ENCODE measurements at places on chromosomes 13 and 19.

- no peak for DNase-seq
These were observed 24.0 kb downstream of the RNF6 start for GRCh38 chr13:26198116-26198515.

DNA sequence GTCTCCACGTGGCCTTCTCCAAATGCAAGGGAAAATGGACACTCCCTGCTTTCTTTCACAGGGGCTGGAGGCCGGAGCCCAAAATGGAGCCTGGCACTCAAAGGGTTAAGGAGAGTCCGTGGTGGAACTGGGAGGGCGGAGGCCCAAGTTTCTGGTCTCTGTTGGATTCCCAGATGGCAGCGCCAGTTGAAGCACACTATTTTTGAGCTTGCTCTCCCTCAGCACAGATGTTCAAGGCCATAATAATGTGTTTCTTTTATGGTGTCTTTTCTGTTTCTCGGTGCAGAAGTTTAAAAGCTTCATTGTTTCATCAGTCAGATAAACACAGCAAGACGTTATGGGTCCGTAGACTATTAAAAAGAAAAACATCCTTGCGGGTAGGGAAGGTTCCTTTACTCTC, 67.6 kb downstream of the TNFRSF19 start:
- DNase-seq, result no peak

GRCh38 chr13:107266657-107267056, 698.7 kb upstream of the ARGLU1 start:
- DNase-seq, result no peak

DNA sequence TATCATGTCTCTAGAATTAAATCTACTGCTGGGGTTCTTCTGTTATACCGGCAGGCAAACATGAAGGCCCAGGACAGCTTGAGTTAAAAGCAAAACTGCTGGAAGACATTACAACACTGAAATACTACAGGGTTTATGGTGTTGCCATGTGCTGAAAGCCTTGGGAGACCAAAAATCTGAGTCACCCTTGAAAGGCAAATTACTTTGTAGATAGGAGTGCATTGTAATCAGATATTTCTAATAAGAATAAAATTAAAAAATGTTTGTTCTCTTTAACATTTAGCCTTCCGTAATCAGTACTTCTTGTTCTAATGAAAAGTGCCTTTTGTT, 181.3 kb downstream of the PCDH9 start:
- DNase-seq, result no peak

GRCh38 chr19:3801412-3802096, 15.4 kb upstream of the MATK start:
- no peak for DNase-seq

DNA sequence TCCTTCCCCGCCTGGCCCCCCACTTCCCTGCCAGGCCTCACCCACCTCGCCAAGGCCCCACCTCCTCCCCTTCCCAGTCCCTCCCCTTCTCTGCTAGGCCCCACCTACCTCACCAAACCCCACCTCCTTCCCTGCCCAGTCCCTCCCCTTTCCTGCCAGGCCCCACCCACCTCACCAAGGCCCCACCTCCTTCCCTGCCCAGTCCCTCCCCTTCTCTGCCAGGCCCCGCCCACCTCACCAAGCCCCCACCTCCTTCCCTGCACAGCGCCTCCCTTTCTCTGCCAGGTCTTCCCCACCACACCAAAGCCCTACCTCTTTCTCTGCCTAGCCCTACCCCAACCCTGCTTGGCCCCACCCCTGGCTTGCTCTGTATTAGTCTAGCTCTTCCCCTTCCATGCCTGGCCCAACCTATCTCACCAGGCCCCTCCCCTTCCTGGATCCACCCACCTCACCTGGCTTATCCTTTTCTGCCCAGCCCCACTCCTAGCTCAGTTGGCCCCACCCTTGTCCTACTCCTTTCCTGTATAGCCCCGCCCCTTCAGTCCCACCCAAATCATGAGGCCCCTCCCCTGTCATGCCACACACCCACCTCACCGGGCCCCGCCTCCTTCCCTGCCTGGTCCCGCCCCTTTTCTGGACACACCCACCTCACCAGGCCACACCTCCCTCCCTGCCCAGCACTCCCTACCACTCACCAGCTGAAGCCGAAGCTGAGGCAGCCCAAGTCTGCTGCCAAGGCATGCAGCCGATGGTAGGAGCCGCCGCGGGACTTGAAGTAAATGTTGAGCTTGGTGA, 16.2 kb downstream of the CERS1 start:
- DNase-seq, result no peak

- no peak for DNase-seq
These were observed 122.5 kb downstream of the STK24 start for GRCh38 chr13:98454389-98454881.

GRCh38 chr13:21364916-21365315, 94.2 kb downstream of the ZDHHC20 start:
- no peak for DNase-seq

DNA sequence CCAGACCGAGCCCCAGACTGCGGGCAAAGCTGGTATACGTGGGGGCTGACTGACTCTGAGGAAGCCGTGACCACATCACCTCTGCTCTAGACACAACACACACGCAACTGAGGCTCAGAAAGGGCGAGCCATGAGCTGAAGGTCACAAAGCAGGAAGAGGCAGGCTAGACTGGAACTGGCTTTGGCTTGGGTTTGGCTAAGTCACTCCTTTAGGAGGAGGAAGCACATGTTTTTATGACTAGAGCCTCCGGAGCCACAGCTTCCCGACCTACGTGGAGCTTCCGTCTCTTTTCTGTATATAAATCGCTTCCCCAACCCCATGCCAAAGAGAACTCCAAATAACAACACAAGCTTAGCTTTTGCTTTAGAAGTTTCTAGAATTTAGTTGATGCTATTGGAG, 48.0 kb downstream of the RFX2 start:
- DNase-seq, result peak; percentile 73

DNA sequence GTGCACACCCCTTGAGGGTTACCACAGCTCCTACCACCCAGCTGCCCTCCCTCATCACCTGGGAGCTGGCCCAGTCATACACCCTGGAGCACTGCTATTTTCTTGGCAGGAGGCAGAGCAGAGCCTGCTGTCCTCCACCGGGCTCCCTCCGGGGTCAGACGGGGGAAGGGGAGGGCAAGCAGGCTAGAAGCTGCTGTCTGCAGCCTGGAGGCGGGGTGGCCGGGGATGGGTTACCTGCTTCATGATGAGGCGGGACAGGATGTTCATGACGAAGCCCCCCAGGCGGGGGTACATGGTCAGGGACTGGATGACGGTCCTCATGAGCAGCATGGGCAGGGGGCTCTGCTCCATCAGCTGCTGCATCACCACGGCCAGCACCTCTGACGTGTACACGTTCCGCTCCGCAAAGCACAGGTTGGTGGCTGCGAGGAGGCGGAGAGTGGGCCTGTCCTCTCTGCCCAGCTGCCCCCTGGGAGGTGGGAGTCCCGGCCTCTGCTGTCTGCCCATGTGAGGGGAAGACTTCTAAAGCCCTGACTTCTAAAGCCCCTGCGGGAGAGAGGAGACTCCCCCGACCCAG, 2.7 kb upstream of the RSPH6A start:
- no peak for DNase-seq

GRCh38 chr13:106507560-106508274, 27.7 kb downstream of the EFNB2 start:
- DNase-seq, result no peak

GRCh38 chr13:80196756-80197155, 144.2 kb downstream of the SPRY2 start:
- DNase-seq, result no peak

GRCh38 chr19:7348587-7349230, at the start of gene ARHGEF18:
ARHGEF18 (plus strand) TSS chr19:7348937; CDS start chr19:7362891, 13,954 bp downstream.
- no peak for DNase-seq

DNA sequence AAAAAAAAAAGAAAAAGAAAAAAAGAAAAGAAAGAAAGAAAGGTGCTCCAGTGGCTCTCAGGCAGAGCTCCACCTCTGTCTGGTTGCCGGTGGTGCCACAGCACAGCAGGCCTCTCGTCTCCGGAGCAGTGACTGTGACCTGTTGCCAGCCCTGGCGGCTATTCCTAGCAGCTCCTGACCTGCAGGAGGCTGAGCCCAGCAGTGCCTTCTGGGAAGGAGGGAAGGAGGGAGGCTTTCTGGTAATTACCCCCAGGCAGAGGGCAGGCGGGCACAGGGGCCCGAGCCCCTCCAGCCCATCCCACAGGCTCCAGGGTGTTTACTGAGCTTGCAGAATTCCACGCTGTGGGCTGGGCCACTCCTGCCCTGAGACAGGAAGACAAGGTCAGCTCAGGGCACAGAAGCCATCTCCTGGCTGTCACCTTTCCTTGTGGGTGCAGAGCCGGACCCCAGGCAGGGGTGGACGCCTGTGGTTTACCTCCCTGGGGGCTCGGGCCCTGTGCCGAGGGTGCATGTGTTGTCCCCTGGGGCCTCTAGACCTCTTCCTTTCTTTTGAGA, 77.9 kb downstream of the GNG7 start:
- no peak for DNase-seq

GRCh38 chr19:39190768-39191167, 6.0 kb upstream of the NCCRP1 start:
- DNase-seq, result no peak

GRCh38 chr13:47211106-47211505, 314.3 kb upstream of the HTR2A start:
- DNase-seq, result no peak

- no peak for DNase-seq
These were observed 73.0 kb downstream of the IPO5 start for GRCh38 chr13:98026457-98026857.

DNA sequence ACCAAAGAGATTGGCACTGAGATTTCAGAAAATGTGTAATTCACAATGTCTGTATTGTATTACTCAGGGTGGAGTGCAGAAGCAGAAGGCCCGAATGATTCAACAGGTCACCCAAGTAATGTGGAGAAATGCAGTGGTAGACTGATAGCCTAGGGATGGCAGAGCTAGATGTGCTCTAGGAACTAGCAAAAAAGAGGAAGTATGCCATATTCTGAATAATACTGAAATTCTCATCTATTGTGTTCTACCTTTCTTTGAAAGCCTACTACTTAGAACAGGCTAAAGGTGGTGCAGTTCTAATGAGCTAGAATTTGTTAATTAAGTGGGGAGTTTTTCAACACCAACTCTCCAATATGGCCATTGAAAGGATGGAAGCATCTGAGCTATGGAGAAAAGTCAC, 1449.8 kb upstream of the MIR17HG start:
- DNase-seq, result no peak

DNA sequence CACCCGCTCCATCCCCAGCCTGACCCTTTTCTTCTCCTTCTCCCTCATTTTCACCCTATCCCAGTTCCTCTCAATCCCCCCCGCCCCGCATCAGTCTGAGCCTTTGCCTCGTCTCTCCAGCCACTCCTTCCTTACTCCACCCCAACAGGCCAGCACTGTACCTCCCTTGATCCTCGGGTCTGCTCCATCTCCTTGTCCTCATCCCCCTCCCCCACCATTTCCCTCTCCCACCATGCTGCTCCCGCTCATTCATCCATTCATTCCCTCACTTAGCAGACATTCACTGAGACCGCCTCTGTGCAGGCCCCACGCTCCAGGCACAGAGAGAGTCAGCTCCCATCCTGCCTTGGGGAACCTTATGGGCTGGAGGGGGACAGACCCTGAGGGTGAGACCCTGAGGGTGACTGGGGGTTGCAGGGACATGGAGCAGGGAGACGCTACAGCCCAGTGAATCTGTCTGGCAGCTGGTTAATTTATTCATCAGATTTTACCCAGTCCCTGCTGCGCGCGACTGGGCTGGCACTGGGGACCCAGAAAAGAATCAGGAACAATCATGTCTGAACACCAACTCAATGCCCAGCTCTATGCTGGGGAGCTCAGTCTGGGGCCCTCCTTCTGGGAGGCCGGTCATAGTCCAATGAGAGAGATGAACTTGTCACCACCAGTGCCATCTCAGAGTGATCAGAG, 881 bp downstream of the ARHGAP33 start:
- DNase-seq, result no peak

GRCh38 chr13:76799696-76800095, 86.5 kb downstream of the KCTD12 start:
- no peak for DNase-seq

- no peak for DNase-seq
These were observed 147.5 kb downstream of the VWA8 start for GRCh38 chr13:41813426-41813825.

DNA sequence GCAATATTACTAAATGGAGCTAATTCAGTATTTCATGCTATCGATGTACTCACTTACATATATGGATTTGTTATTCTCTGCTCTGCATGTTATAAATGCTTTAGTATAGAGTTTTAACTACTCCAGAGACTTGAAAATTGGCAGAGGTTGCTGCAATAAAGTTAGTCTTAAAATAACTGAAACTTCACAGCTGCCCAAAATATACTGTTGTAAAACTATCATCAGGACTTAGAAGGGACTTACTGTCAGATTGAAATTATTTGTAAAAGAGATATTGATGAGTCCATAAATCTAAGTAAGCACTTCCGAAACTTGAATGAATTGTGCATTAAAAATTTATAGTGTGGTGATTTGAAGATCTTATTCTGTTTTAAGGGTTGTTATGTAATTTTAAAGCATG, 1178.2 kb upstream of the PCDH20 start:
- DNase-seq, result no peak

DNA sequence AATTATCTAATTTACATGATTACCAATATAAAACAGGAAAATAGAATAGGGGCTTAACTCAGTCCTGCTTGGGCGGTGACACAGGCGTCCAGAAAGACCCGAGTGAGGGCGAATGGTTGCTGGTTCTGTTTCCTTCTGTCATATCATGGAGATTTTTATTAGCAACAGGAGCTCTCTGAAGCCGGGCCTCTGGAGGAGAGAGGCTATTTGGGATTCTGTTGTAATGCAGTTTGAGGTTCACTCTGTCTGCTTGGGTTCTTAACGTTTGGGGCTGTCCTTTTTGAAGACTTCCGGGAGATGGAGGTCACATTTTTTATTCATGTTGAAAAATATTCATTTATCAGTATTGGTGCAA, 115.7 kb upstream of the ZNF536 start:
- no peak for DNase-seq

DNA sequence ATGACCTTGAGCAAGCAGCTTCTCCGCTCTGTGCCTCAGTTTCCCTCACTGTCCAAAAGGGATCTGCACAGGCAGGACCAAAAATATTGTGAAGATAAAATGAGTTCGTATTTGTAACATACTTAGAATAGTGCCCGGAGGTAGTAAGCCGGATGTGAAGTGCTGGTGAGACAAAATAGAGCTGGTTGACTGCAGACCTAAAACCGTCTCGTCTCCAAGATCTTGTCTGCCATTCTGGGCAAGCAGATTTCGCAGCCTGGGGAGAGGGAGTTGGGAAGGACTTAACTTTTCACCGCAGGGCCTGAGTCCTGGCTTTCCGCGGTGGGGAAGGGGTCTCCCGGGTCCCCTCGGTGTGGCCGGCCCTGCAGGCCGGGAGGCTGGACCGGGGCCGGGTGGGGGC, 8.2 kb upstream of the BBC3 start:
- no peak for DNase-seq

- no peak for DNase-seq
These were observed 170.7 kb upstream of the TSHZ3 start for GRCh38 chr19:31519908-31520307.

Measured in T-helper 22 cell (primary cell).